Stimulated activated memory B cell treated with anti-CD40 and anti-IgM and Interleukin-4, amounts not matched to agents 10 μg/mL and 1 μg/mL and 100 μg/mL, for 72 hours (primary cell): ENCODE measurements at places on chromosomes 16 and 17.

- no peak for ATAC-seq
These were observed 5.0 kb upstream of the BCL6B start for GRCh38 chr17:7017827-7018200.

DNA sequence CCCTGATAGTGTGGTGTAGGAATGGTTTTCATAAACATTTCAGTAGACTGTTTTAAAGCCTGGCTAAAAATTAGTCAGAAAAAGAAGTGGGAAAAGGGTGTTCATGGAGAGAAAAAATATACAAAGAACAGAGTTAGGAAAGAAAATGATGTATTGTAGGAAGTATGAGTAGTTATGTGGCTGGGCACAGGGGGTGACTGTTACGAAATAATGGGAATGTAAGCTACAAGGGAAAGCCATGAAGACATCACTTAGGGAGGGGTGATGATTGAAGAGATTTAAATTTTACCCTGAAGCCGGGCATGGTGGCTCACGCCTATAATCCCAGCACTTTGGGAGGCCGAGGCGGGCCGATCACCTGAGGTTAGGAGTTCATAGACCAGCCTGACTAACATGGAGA is 55.3 kb downstream of the NUP88 start:
- no peak for ATAC-seq

GRCh38 chr17:50141745-50142110 is 8.7 kb downstream of the PPP1R9B start:
- peak; percentile 37 for ATAC-seq

- no peak for ATAC-seq
These were observed 46.6 kb upstream of the WSB1 start for GRCh38 chr17:27247071-27247957.

DNA sequence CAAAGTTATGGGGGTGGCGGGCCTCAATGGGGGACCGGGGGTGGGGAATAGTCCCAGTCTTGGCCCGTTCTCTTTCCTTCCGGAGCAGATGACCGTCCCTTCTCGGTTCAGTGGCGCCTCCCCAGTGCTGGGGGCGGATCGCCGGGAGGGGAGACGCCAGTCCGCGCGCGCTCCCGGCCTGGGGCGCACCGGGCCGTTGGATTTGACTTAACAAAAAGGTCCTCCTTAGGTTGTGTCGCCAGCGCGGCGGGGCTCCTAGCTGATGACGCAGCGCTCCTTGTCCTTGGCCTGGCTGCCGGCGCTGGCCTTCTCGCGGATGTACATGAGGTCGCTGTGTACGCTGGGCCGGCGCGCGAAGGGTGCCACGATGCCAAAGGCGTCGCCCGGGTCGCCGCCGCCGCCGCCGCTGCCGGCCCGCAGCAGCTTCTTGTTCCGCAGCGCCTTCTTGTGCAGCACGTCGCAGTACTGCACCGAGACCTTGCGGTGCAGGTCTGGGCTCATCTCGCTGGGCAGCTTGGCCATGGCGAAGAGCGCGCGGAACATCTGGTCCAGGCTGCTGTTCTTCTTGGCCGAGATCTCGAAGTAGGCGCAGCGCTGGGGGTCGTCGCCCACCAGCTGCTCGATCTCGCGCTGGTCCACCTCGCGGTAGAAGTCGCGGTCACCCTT is 1.2 kb downstream of the RASD1 start:
- no peak for ATAC-seq

DNA sequence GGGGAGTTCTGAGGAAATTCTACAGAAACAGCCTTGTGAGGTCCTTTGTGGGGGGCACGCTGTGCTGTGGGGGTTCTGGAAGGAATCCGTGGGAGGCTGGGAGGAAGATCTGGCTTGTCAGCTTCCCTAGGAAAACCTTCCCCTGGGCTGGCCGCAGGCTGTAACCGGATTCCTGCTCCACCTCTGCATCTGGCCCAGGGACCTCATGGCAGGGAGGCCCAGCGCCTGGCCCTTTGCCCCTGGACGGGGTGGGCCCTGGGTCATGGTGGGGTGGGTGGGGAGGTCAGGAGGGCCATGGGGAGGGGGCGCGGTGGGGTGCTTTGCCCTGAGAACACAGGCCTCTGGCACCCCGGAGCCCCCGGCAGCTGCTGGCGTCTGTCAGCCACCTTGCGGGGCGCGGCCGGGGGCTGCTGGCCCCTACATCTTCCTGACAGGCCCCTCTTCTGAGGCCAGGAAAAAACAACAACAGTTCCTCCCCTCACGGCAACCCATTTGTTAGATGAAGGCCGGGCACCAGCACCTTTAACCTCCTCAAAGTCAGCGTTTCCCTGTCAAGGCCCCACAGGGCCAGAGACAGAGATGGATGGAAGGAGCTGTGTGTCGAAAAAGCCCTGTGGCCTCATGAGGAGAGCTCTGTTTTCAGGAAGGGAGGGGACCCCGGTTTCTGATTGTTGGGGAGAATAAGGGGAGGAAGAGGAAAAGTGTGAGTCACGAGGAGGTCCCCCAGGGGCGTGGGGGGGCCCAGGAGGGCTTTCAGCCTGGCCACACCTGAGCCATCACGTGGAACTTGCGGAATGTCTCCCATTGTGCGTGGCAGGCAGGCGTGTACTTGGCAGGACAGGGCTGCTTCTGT is 3.6 kb upstream of the MEOX1 start:
- ATAC-seq, result peak; percentile 40

- no peak for ATAC-seq
These were observed 14.8 kb upstream of the ZNF287 start for GRCh38 chr17:16583781-16584180.

DNA sequence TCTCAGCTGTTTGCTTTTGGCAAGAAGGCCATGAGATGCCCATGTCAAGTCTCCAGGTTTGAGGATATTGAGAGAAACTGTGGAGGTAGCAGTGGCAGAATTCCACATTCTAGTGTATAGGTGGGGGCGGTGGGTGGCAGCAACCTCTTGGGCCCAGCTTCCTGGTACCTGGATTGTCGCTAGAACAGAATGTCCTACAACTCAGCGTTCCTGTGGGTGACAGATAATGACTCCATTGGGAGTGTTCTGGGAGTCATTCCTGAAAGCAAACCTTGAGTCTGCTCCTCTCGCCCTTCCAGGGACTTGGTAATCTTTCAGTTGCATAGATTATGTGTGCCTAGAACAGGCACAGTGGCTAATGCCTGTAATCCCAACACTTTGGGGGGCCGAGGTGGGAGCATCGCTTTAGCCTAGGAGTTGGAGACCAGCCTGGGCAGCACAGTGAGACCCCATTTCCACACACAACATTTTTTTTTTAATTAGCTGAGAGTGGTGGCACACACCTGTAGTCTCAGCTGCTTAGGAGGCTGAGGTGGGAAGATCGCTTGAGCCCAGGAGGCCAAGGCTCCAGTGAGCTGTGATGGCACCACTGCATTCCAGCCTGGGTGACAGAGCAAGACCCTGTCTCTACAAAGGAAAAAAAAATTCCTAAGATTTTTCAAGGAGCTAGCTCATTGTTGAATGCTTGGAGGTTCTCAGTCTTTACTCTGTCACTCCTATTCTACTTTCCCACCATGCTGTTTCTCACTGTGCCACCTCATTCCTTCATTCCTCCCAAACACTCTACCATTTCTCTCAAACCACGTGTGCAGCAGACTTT is 37.9 kb upstream of the METTL16 start:
- no peak for ATAC-seq

- no peak for ATAC-seq
These were observed 39.1 kb downstream of the SRCIN1 start for GRCh38 chr17:38566666-38567031.

GRCh38 chr17:79842656-79843473 is 3.6 kb upstream of the CBX4 start:
- ATAC-seq, result no peak

DNA sequence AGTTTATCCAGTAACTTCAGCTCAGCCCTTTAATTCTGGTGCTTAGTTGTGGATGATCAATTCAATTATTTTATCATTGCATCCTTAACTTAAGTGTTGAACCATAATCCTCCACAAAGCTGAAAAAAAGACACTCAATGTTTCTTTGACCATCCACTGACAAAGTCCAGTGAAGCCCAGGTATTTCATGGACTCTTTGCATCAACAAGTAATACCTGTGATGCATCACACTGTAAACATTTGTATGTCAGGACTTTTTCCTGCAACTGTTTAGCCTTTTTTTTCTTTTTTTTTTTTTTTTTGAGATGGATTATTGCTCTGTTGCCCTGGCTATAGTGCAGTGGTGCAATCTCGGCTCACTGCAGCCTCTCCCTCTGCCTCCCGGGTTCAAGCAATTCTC is 6.6 kb upstream of the NFAT5 start:
- no peak for ATAC-seq

GRCh38 chr16:2455081-2455845 is 4.6 kb upstream of the TEDC2 start:
- no peak for ATAC-seq

- ATAC-seq, result no peak
These were observed 118.4 kb upstream of the IRX5 start for GRCh38 chr16:54812229-54812628.

- no peak for ATAC-seq
These were observed 448.5 kb downstream of the SOX9 start for GRCh38 chr17:72569148-72569946.

DNA sequence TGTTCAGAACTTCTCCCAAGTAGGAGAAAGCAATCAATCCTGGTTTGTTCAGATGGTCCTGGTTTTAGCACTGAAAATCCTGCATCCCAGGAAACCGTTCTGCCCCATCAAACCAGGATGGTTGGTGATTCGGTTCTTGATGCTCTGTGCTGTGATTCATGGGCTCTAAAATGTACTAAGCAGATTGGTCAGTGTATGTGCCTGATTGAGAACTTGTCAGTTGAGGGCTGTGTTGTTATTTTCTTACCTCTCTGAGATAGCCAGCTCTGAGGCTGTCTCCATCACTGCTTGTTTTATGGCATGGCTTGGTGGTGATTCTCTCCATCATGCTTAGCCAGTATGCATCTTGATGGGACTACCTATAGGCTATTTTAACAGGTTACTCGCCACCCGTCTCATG is 246.9 kb upstream of the RBFOX1 start:
- no peak for ATAC-seq

DNA sequence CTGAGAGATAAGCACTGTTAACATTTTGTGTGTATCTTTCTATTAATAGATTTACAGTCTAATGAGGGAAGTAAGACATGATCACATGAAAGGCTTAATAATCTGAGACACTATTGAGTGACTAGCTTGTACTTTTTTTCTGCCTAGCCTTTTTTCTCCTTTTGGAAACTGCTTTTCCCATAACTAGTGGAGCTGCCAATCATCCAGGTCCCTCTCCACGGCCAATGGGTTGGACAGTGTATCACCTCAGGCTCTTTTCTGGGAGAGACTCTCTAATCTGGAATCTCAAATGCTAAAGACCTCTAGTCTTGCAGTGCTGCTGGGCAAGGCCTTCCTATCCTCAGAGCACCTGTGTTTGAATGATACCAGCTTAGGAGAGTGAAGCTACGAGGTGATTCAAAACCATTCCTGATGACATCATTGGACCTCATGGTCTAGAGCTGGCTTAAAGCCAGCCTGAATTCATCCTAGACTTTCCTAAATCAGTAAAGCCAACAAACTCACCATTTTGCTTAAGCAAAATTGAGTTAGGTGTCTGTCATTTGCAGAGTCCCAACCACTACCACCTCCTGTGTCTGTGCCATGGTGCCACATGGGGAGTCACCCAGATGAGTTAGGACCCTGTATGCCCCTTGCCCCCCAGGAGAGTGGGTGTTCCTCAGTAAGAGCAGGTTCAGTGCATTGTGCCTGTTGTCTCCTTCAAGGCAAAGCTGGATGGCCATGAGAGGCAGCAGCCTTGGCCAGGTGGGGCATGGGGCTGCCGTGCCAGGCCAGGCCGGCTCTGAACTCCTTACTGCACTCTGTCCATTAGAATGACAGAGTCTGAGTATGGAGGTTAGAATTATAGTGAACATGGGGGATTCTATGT is 62.9 kb downstream of the SPECC1 start:
- ATAC-seq, result no peak

DNA sequence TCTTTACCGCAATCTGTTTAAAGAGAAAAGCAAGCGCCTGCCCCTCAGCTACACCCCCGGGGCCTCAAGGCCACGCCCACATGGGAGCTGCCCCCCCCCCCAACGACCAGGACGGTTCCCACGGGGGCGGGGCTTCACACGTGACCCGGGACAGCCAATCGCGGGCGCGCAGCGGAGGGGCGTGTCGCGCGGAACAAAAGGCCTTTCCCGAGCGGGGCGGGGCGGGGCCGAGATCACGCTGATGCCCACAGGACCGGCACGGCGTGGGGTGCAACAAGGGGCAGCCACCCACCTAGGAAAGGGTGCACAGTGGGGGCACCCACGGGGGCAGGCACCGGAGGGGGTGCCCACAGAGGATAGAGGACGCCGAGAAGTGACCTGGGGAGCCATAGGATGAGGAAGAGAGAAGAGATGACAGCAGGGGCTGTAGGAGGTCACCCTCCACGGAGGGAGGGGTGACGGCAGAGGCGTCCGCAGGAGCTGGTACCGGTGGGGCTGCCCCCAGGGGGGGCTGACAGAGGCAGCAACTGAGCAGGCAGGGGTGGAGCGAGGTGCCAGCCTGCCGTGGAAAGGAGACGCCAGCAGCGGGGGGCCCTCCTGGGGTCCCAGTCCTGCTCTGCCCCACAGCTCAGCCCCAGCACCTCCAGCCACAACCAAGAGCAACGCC is 6.2 kb downstream of the UNKL start:
- ATAC-seq, result peak; percentile 95

DNA sequence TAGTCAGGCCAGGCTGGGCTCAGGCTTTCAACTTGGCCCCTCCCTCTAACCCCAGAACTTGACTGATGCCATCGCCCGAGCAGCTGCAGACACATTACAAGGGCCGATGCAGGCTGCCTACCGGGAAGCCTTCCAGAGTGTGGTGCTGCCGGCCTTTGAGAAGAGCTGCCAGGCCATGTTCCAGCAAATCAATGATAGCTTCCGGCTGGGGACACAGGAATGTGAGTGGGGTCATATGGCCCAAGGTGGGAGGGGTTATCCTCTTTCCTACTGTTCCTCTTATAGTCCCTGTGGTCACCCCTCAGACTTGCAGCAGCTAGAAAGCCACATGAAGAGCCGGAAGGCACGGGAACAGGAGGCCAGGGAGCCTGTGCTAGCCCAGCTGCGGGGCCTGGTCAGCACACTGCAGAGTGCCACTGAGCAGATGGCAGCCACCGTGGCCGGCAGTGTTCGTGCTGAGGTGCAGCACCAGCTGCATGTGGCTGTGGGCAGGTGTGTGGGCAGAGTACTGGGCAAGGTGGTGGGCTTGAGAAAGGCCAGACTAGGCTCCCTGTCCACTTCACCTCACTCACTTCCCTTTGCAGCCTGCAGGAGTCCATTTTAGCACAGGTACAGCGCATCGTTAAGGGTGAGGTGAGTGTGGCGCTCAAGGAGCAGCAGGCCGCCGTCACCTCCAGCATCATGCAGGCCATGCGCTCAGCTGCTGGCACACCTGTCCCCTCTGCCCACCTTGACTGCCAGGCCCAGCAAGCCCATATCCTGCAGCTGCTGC is 2.1 kb upstream of the NRN1L start:
- no peak for ATAC-seq

DNA sequence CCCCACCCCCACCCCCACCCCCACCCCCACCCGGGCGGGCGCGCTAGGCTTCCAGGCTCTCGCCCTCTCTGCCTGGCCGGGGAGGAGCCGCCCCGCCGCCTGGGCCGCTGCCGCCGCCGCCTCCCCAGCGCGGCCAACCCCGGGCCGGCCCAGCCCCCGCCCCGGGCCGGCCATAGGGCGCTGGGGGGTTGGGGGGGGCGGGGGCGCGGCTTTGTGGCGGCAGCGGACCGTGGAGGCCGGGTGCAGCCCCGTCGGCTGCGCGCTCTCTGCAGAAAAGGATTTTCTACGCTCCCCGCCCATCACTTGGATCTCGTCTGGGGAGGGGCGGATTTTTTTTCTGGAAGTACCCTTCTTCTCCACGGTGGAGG is 230.9 kb downstream of the MRTFB start:
- peak; percentile 83 for ATAC-seq
